ENCODE measurements at places on chromosomes 11 and 22. TPM values are rescaled to one million over a fixed set of nuclear protein-coding genes. Genes with fewer than 3 reads are reported as not detected.

DNA sequence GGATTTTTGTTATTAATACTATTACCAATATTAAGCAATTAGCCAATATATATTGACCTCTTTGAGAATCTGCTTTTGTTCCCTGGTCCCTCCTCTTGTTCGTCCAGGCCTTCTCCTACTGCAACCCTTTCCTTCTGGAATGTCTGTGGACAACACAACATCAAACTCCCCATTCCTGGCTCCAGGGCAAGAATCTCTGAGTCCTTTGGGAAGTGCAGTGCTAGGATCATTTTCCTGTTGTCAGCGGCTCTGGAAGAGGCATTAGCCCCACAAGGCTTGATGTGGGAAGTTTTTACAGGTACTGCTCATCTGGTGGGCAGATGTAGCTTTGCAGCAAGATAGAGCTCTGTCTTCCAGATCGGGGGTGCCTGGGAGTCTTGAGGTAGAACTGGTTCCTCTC is 74.3 kb downstream of the RPUSD4 start:
- no peak for DNase-seq

- DNase-seq = no peak
Observed at GRCh38 chr11:9377036-9377435, 7.4 kb upstream of the IPO7 start.

The OR10D3 gene
- polyA plus RNA-seq = not detected

The CPT1B gene
- polyA plus RNA-seq = 52.1 TPM

The FXYD6 gene
- 174 TPM for polyA plus RNA-seq
